HAP-1 (cell line): ENCODE measurements at places on chromosomes 5 and 9.

GRCh38 chr5:68884144-68884754 is 209.6 kb upstream of the SLC30A5 start:
- no peak for DNase-seq

DNA sequence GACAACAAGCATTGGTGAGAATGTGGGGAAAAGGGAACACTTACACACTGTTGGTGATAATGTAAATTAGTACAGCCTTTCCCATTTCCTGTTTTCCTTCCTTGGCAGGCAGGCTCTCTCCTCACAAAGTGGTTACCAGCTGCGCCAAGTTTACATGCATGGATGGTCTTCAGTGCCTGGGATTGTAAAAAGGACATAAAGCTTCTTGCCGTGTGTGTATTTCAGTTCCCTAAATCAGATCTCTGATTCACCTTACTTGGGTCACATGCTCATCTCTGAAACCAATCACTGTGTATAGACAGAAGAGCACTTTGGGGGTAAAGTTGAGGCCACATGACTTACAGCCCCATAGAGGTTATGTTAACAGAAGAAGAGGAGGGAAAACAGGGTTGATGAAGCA is 92.8 kb downstream of the CAVIN4 start:
- DNase-seq = no peak

DNA sequence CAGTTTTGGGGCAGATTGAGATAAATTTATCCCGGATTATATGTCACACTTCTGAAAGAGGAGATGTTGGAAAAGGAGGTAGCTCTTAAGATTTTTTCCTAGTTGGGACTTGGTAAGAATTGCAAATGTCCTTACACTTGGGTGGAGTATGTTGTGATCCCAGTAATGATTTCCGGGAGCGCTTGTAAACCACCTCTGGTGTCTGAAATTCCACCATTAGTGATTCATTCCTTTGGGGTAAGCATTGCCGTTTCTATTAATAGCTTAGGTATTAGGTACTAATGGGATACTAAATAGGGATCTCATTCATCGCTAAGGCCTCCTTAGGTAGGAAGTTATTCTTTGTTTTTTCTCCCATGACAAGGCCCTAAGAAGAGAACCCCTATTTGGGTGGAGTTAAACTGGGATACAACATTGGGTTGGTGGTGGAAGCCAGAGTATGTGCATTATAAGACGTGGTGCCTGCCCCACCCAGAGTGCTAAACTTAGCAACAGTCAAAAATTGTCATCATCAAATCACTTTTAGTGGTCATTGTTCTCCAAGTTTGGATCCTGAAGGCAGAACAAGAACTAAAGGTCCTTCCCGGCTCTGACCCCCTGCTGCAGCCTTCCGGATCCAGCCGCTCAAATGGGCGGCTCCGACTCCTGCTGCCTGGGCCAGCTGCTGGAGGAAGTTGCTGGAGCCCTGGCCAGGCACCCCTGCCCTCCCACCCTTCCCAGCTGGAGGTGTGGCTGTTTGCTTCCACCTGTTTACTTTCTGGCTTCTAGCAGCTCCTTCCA is 31.7 kb upstream of the DAB2IP start:
- DNase-seq = no peak

DNA sequence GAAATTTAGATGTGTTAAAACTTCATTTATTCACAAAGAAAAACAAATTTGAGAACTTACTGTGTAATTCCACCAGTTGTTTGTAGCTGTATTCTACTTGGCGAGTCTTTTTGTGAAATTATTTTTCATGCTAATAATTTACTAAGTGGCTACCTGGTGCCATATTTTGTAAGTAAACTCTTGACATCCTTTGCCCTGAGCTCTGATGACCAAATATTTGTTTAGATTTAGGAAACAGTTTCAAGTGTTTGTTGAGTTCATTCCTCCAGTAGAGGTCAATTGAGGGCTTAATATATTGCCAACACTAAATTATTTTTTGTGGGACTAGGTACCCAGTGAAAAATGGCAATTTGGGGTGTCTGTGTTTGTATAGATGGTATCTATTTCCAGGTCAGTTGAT is 3.7 kb downstream of the CNTLN start:
- no peak for DNase-seq

DNA sequence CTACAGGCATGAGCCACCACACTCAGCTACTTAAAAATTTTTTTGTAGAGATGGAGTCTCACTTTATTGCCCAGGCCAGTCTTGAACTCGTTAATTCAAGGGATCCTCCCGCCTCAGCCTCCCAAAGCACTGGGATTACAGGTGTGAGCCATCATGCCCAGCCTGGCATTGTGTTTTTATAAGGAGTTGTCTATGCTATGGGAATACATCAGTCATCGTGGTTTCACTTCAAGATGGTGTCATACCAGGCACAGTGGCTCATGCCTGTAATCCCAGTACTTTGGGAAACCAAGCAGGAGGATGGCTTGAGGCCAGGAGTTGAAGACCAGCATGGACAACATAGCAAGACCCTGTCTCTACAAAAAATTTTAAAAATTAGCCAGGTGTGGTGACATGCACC is 49.7 kb downstream of the CYSTM1 start:
- no peak for DNase-seq

DNA sequence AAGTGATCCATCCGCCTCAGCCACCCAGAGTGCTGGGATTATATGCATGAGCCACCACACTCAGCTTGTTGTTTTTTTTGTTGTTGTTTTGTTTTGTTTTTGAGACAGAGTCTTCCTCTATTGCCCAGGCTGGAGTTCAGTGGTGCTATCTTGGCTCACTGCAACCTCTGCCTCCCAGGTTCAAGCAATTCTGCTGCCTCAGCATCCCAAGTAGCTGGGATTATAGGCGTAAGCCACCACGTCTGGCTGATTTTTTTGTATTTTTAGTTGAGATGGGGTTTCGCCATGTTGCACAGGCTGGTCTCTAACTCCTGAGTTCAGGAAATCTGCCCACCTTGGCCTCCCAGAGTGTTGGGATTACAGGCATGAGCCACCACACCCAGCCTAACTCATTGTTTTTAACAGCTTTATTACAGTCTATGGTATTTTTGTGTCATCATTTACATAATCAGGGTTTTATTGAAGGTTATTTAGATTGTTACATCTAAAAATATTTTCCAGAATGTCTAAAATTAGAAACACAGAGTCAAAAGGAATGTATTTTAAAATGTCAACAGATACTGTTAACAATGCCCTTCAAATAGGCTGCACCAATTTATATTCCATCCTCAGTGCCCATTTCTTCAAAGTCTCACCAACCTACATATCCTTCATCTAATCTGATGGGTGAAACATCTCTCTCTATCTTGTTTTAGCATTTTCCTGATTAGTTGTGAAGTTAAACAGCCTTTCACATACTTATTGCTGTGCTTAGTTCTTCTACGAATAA is 18.6 kb downstream of the KIF3A start:
- no peak for DNase-seq

DNA sequence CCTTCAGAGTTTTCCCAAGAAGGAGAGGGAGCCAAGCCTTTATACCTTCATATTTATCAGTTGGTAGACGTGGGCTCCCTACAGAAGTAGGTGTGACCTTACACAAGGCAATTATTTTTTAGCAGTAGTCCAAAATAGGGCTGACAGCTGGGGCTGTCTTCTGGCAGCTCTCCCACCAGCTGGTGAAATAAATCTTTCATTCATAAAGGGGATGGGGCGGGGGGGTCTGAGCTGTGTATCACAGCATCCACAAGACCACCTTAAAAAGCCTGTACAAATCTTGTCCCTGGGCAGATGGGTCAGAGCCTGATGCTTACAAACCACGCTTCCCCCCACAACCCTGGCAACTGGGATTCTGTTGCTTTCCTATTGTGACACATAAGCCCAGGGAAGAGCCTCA is 19.7 kb downstream of the CSF2 start:
- DNase-seq = no peak

- DNase-seq = no peak
These were observed 75.5 kb upstream of the PRRC1 start for GRCh38 chr5:127441799-127442484.

GRCh38 chr5:133917785-133918184 is 50.6 kb downstream of the C5orf15 start:
- DNase-seq = no peak

GRCh38 chr9:33289496-33289895 is 820 bp upstream of the NFX1 start:
- no peak for DNase-seq

GRCh38 chr5:154878642-154879335 is 20.4 kb downstream of the CNOT8 start:
- no peak for DNase-seq

DNA sequence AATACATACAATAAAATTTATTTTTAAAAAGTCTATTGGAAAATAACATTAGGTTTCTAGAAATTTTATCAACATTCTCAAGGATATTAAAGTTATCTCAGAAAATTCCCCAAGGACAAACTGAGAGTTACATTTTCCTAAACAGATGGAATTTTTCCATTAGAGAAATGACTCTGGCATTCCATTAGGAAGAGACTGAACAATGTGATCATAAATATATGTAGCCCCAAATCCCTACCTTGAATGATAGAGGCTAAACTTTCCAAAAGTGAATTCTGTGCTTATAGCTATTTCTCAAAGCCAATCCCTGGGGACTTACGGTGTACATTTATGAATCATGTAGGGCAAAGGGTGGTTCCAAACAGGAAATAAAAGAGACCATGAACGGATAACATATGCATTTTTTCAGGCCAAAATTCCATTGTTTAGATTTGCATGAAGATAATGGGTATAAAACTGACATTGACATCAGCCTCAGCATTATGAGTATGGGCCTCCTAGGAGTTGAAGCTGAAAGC is 1181.0 kb upstream of the DMAC1 start:
- no peak for DNase-seq

GRCh38 chr5:97006454-97007060 is 70.7 kb downstream of the LNPEP start:
- DNase-seq = no peak

DNA sequence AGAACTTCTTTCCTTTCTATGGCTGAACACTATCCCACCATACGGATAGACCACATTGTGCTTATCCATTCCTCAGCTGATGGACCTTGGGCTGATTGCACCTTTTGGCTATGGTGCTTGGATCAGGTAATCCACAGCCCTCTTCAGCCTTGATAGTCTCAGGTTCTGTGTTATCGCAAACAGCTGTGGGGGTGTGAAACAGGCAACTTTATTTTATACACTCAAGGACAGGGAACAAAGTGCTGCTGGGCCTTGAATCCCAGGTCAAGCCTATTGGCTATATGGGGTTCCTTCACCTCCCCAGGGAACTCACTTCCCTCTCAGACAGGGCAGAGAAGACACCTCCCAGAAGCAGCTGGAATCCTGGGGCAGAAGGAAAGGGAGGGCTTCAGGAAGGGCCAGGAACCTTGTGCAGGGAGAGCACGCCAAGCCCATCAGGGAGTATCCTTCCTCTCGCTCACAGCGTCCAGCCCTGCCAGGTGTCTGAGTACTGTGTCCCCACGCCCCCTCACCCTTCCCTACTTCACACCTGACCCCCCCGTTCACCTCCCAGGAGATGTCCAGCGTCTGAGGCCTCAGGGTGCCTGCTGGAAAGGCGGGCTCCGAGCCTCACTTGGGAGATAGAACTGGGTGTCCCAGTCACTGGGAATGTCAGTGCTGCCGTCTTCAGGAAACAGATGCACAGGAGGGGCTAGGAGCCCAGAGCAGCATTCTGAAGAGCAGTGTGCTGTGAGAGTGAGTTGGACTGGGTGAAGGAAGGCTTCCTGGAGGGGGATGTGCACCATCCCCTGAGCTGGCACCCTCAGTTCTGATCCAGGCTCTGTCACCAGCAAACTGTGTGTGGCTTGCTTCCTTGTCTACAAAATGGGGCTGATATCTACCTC is 32.8 kb downstream of the AFAP1L1 start:
- no peak for DNase-seq

DNA sequence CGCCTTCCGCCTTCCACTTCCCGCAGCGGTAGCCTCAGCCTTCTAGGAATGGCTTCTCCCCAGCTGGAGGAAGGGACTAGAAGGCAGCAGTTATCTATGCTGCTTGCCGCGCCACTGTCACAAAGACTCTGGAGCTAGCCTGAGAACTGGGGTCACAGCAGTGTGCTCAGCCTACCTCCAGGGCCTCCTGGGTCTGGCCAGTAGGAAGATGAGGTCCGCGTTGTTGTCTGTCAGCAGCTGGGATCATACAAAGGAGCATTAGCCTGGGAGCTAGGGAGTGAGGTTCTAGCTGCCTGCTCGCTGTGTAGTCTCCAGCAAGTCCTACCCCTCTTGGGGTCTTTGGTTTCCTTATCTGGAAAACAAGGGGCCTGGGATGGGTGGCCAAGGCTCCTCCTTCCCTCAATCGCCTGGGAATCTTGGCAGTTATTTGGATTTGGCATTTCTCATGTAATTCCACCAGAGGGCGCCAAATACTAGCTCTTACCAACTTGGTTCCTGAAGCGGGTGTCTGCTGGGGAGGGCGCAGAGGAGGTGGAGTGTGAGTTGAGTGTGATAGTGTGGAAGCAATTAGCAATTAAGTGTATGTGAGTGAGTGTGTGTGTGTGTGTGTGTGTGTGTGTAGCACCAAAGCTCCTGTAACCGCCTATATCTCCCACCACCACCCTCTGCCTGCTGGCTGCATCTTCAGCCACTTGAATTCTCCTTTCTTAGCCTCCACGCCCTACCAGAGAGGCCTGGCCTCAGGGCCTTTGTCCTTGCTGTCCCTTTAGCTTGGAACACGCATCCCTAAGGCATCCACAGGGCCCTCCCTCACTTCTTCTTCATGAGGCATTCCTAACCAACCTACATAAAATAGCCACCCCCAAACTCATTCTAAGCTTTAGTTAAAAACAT is 97.1 kb downstream of the ENTREP1 start:
- DNase-seq = peak; percentile 43

GRCh38 chr5:13831351-13831750 is 113.1 kb downstream of the DNAH5 start:
- DNase-seq = no peak

DNA sequence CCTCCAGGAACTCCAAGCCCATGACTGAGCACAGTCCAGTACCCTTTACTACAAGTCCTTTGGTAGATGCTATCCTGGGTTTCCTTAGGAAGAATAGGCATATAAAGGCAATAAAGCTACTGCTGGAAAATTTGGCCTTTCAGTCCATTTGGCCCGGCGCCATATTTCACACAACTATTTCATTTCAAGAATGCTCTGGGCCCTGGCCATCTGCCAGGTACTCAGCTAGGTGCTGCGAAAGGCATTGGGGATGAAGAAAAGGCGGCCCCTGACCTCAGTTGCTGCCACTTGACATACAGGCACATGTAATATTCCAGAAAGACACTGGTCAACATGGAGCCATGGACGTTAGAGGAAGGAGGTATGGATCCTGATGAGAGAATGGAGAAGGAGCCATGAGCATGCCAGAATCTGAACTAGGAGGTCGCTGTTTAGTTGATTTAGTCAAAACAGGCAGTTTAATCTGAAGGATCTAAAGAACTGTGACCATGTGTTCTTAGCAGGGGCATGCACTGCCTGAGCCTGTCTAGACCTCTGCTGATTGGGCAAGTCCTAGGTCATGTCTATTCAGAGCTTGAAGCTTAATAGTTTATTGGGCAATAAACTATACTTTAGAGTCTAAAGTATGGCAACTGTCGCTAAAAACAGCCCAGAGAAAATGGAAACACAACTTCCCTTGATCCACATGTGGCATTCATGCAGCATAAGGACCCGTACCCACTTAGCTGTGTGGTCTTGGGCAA is 149.3 kb downstream of the MELK start:
- no peak for DNase-seq

GRCh38 chr9:84271531-84271900 is 69.0 kb downstream of the SLC28A3 start:
- peak; percentile 75 for DNase-seq
